ENCODE measurements at places on chromosomes 7 and 10. TPM values are rescaled to one million over a fixed set of nuclear protein-coding genes. Genes with fewer than 3 reads are reported as not detected.

DNA sequence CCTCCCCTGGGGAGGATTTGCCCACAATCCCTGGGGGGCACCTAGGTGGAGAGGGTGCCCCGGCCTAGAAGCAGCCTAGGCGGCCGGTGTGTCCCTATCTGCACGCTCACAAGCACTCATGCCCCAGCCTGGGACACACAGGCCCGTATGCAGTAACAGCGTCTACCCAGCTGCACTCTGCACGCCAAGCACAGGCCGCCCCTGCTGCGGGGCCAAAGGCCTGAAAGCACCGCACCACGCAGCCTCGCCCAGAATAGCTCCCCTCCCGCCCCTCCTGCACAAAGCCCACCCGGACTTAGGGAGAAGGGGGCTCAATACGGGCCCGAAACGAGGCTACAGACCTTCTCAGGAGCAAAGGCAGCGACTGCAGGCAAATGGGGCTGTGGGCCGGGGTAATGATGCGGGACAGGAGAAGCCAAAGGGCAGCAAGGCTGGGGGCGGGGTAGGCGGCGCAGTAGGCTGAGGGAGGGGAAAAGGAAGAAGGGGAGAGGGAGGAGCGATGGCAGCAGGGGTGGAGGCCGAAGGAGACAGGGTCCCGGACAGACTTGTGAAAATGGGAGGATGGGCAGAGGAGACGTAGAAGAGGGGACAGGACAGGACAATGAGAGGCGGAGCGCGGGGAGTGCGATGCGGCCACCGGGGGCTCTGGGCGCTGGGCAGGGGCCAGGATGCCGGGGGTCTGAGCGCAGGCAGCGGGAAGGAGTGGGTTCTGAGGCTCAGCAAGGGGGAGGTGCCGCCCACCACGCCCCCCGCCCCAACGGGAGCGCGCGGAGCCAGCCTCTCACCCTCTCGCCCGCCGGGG lies 544 bp downstream of the GPRIN2 start:
- no peak for DNase-seq

The SYPL1 gene
- total RNA-seq = 50.0 TPM

DNA sequence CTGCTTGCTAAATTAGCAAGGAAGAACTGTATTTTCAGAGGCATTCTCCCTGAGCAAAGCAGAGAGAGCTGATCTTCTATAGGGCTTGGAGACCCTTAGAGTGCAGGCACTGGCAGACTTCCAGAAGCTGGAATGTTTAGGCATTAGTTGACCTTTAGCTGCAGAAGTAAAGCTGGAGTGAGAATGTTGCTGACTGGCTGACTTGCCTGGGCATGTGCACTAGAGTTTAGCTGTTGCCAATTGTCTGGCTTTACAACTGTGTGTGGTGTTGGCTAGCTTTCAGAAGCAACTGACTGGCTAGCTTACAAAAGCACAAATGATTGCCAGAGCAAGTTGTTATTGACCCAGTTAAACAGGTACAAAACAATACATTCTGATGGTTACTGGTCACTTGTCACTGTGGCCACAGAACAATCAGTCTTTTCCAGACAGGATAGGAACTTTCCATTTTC lies 25.1 kb downstream of the FAM13C start:
- no peak for DNase-seq

The CHN2 gene
- total RNA-seq = 9.9 TPM

DNA sequence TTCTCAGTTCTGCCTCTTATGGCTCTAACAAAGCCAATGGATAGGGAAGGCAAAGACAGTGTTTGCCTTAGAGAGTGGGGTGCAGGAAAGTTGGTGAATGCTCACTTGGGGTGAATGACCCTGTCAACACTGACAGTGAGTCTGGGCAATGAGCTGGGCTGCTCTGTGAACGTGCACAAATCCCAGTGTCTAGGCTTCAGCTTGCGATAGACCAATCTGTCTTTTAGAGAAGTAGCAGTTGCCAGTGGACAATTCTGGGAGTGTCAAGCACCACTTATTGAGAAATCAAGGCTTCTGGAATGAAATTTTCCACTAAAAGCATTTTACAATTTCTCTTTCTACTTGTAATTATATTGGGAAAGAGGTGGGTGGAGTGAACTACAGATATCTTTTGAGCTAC lies 141.4 kb downstream of the HERPUD2 start:
- no peak for DNase-seq

Data from CD8-positive, alpha-beta T cell (primary cell).